ENCODE measurements at places on chromosomes 1 and 21.

- DNase-seq = no peak
These were observed 999.8 kb upstream of the NCAM2 start for GRCh38 chr21:19998453-19998852.

GRCh38 chr1:17696417-17697301, 58.5 kb upstream of the ACTL8 start:
- DNase-seq = peak; percentile 66

GRCh38 chr1:174974711-174975119, 25.0 kb upstream of the CACYBP start:
- DNase-seq = no peak

DNA sequence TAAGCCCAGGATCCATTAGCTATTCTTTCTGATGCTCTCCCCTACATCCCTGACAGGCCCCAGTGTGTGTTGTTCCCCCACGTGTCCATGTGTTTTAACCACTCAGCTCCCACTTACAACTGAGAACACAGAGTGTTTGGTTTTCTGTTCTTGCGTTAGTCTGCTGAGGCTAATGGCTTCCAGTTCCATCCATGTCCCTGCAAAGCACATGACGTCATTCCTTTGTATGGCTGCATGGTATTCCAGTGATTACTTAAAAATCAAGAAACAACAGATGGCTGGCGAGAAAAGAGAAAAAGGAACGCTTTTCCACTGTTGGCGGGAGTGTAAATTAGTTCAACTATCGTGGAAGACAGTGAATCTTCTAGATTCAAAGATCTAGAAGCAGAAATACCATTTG, 556.0 kb downstream of the PTPRC start:
- no peak for DNase-seq

- no peak for DNase-seq
These were observed 84.8 kb downstream of the WDR4 start for GRCh38 chr21:42794551-42794950.

DNA sequence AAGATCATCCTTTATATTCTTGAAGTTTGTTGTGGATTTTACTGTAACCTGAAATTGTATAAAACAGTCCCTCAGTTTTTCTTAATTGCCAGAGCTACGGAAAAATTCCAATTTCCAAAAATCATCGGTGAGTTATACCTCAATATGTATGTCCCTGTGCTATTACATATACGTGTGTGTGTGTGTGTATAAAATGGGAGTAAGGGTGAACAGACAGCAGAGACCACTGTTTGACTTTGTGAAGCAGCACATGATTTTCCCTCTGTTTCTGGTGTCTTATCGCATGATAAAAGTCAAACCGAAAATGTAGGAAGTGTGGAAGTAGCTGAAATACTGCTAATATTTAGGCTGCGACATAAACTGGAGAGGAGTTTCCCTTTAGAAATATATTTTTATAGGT, 1.2 kb downstream of the OR2T1 start:
- DNase-seq = no peak

GRCh38 chr1:84598846-84599741, 24.9 kb upstream of the CTBS start:
- no peak for DNase-seq

DNA sequence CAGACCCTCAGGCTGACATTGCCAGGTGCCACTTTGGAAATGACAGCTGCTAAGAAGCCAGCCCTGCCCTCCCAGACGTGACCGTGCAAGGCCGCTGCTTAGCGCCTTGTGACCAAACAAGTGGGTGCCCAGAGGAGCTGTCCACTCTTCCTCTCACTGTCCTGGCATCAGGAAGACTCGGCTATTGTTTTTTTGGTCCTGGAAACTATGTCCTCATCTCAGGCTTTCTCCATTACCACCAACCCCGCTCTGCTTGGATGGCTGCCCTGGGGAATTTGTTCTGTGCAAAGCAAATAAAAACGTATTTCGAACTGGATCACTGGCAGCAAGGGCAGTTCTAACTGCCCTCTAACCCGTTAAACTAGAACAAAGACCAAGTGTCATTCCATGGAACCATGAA, 13.7 kb upstream of the TENT5C start:
- peak; percentile 97 for DNase-seq

GRCh38 chr1:20154301-20154831, 15.2 kb downstream of the PLA2G2F start:
- no peak for DNase-seq

DNA sequence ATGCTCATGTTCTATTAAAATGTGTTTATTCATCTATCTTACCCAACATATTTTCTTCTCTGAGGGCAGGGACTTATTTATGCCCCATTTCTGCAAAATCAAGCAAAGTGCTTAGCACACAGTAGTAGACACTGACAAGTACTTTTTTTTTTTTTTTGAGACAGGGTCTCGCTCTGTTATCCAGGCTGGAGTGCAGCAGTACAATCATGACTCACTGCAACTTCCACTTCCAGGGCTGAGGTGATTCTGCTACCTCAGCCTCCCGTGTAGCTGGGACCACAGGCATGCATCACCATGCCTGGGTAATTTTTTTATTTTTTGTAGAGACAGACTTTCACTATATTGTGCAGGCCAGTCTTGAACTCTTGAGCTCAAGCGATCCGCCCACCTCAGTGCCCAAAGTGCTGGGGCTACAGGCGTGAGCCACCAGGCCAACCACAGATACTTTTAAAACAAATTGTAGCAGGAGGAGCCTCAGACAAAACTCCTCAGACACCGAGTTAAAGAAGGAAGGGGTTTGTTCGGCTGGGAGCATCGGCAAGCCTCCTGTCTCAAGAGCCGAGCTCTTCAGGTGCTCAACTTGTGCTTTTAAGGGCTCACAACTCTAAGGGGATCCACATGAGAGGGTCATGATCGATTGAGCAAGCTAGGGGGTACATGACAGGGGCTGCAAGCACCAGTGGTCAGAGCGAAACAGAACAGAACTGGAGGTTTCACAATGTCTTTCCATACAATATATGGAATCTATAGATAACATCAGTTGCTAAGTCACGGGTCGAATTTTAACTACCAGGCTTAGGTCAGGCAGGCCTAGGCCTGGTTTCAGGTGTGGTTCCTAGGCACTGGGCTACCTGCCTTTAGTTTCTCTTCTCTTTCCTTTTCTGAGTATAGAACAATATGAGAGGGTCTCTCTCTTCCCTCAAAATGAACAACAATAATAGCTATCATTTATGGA, 5.7 kb upstream of the TMEM167B start:
- no peak for DNase-seq

GRCh38 chr1:16441282-16441665, 750 bp downstream of the NECAP2 start:
- DNase-seq = no peak

GRCh38 chr1:47705517-47706130, 267.8 kb downstream of the FOXD2 start:
- no peak for DNase-seq

- DNase-seq = no peak
These were observed at the start of gene TEX50 for GRCh38 chr1:173635116-173635515. TSS of gene TEX50 (plus strand) at chr1:173635338. CDS start at chr1:173635522, 184 bp downstream.

DNA sequence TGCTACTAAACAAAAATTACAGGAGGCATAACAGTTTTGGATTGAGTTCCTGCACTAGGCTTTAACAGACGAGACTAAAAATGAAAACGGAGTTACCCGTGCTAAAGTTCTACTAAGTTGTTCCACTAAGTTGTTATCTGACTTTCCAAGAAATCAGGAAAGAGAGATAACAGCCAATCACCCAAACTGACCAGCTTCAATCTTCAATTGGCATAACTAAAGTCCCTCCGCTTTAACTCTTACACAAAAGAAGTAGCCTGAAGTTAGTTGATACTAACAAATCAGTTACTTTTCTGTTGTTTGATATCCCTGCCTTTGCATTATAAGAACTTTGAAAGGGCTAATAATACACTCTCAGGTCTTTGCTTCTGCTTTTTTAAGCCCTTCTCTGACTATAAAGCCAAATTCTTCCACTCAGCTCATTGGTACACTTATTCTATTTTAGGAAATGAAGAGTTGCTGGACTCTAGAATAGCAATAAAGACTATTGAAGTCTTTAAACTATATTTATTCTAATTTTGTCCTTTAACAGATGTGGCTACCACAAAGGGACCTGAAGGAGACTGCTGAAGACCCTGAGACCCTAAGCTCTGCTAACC, 61.3 kb downstream of the TESK2 start:
- DNase-seq = no peak

DNA sequence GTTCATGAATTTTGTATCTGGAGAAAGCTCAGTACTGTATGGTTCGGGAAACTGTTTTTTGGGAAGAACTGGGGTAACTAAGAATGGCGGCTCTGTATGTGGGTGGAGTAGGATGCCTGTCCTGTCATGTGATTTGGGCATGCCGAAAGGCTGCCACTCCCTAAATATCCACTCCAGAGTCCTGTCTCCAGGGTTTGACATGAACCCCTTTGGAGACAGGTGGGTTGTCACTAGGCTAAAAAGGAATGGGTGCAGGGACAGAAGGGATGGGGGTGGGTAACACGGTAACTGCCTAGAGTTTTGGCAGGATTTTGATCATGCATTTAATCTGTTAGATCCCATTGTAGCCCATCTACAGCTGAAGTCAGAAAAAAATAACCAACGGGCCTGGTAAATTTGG, 150.1 kb downstream of the KCNJ6 start:
- DNase-seq = no peak

DNA sequence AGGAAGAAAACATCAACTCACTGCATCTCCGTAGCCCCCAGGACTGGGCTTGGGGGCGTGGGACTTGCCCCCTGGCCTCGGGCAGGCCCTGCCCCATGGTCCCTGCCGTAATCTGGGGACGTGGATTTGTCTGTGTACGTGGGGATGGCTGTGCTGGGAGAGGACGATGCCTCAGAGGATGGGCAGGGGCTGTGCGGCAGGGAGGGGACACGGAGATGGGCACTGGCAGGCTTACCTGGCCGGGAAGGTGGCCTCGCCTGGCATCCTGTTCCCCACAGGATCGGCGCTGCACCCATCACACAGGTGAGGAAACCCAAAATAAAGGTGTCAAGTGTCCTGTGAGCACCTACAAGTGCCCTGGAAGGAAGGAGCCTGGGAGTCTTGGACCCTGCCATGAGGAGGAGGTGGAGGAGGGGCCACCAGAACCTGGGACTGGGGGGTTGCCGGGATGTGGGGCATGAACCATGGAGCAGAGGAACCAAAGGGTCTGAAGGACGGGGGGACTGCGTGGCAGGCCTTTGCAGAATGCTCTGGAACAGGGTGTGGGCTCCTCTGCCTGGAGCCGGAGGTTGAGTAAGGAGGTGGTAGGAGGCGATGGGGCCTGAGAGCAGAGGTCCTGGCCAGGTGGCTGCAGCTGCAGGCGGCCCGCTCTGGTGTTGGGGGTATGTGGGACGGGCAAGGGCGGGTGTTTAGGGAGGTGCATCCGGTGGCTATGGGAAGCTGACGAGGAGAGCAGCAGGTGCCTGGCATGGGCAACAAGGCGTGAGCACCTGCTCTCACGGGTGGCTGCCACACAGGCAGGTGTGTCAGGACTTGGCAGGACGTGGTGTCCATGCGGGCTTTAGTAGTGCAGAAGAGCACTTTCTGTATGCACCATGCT, 27.8 kb upstream of the LRRC3 start:
- no peak for DNase-seq

DNA sequence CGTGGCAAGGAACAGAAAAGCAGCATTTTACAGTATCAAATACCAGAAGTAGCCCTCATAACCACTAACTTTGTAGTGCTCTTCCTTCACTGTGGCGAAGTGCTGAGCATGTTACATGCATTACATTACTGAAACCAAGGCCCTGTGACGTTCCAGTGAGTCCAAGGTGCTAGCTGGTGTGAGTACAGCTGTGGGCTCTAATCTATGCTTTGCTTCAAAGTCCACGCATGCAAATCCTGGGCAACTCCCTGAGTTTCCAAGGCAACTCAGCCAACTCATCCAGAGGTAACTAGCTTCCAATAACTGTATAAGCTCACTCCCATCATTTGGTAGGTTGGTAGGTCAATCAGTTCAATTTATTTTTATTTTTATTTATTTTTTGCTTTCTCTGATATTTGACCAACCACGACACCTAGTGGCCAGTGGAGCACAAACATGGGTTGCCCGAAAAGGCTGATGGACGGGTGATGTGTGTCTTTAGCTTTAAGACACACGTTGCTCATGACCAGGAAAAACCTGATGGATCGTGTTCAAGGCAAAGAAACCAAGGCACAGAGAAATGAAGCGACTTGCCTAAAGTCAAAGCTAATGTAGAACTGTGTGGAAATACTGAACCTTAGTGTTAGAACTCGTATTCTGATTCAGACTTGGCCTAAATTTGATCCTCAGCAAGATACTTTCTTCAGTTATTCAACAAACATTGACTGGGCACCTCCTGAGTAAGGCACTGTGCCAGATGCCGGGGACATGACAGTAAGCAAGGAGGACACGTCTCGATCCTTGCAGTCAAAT, 73.0 kb downstream of the GNG12 start:
- peak; percentile 74 for DNase-seq

DNA sequence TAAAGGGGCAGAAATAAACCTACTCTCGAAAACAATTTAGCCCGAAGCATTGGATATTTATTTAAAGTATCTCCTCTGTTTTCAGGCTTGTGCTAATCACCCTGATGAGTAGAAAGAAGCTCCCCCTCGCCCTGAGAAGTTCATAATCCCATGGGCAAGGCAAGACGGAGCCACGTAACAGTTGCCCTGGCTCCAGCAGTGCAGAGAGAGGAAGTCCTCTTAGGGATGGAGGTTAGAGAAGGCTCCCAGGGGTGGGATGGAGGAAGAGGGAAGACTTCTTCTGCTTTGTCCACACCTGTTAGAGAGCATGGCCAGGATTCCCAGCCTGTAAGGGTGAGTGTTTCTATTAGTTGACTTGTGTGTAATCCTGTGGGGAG, 3.4 kb upstream of the GPR25 start:
- no peak for DNase-seq

- no peak for DNase-seq
These were observed 23.8 kb downstream of the EPHA10 start for GRCh38 chr1:37741130-37741529.

GRCh38 chr21:39855595-39855994, 11.6 kb upstream of the PCP4 start:
- no peak for DNase-seq

GRCh38 chr1:183597656-183598347, 7.5 kb upstream of the NCF2 start:
- no peak for DNase-seq

DNA sequence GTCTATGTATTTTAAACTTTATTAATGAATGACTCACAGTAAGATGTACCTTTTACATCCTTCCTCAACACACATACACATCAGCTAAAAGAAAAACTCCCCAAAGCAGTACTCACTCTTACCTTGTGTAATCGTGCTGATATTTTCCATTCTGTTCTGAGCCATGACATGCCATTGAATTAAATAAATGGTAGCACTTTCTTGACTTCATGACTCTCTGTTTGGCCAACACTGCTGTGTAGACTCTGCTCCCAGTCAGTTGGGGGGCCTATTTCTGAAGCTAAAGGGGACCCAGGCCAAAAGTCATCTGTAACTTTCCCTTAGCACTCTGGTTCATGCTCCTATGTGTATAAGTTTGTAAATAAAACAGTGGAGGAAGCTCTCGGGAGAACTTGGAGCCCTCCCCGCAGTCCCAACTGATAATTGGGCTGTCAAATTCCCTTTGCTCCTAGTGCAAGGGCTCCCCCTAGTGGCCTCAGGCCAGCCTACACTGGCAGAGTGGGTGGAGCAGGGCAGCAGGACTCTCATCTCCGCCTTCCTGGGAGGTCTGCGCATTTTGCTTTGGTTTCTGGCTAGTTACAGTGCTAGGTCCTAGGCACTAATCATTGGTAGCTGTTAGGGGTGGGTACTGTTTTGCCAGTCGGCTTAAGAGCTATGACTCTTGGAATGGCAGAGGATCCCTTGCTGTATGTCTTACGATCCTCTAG, 1.7 kb upstream of the FYB2 start:
- DNase-seq = peak; percentile 89

- no peak for DNase-seq
These were observed 1.3 kb upstream of the LIN28A start for GRCh38 chr1:26409191-26409807.

- no peak for DNase-seq
These were observed 8.0 kb upstream of the LEPR start for GRCh38 chr1:65412256-65412983.

Measured in thyroid gland (tissue), 4 donors.